ENCODE measurements at places on chromosomes 2 and 18. TPM values are rescaled to one million over a fixed set of nuclear protein-coding genes. Genes with fewer than 3 reads are reported as not detected.

DNA sequence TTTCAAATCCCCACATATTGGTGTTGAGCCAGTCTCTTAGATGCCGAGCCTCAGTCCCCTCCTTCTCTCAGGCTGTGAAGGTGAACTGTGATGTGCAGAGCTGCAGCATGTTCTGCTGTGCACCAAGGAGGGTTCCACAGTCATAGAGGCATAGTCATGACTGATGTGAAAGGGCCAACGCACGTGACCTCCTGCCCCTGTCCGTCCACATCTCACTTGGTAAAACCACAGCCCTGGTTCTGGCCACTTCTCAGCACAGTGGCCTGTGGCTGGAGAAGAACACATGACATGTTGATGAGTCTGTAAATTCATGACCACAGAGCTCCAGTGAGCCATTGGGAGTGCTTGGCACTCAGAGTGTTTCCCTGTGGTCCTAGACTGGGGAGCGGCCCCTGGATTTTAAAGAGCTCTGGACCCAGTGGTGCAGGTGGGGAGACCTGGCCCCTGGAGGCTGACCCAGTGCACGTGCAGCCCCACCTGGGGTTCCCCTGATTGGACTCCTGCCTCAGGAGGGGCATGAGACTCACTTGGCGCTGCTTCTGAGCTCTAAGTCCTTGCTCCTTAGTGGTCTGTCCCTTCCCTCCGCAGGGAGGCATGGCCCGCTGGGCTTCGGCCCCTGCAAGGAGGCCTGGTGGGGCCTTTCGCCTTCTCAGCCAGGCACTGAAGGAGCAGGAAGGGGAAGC lies 25.3 kb downstream of the INPP4A start:
- DNase-seq = no peak

GRCh38 chr2:20612925-20613916 lies 37.7 kb downstream of the HS1BP3 start:
- no peak for DNase-seq

DNA sequence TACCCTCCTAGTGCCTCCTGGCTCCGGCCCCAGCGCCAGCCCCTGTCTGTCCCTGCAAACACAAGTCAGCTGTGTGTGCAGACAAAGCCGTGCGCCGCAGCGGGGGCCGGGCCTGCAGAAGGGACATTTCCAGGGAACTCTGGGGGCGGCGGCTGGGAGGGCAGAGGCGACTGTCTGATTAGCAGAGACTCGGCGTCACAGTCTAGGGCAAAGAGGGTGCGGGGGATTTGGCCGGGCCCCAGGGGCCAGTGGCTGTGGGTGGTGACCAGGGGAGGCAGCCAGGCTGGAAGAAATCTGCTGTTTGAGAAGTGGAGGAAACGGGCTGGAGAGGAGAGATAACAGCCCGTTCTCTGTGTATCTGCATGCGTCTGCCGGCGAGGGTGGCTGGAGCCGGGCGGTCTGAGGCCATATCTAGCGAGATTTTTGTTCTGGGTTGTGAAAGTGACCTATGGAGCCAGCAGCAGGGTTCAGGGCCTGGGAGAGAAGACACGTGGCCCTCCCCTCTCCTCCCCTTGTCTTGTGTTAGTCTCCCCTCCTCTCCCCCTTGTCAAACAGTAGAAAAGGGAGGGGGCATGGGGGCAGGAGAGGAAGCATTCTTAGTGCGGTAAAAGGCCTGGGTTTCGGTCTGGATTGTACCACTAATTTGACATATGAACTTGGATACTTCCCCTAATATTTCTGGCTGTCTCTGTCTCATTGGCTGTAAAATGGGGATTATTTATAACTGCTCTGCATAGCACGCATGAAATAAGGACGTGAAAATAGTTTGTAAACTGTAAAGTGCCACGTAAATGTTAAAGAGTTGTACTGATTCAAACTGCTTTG lies 169.4 kb downstream of the SMAD7 start:
- peak; percentile 83 for DNase-seq

DNA sequence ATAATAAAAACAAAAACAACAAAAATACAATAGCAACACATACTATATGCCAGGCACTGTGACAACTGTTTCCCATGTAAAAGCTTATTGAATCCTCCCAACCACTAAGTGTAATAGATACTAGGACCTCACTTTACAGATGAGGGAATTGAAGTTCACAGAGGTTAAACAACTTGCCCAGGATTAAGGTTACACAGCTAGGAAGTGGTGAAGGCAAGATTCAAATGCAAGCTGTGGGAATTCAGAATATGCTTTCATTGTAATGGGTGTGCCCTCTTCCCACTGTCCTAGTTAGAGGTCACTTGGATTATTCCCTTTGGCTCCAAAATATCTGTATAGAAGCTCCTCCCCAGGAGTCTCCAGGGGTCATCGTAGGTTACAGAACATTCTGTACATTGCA lies 231.1 kb downstream of the MREG start:
- no peak for DNase-seq

DNA sequence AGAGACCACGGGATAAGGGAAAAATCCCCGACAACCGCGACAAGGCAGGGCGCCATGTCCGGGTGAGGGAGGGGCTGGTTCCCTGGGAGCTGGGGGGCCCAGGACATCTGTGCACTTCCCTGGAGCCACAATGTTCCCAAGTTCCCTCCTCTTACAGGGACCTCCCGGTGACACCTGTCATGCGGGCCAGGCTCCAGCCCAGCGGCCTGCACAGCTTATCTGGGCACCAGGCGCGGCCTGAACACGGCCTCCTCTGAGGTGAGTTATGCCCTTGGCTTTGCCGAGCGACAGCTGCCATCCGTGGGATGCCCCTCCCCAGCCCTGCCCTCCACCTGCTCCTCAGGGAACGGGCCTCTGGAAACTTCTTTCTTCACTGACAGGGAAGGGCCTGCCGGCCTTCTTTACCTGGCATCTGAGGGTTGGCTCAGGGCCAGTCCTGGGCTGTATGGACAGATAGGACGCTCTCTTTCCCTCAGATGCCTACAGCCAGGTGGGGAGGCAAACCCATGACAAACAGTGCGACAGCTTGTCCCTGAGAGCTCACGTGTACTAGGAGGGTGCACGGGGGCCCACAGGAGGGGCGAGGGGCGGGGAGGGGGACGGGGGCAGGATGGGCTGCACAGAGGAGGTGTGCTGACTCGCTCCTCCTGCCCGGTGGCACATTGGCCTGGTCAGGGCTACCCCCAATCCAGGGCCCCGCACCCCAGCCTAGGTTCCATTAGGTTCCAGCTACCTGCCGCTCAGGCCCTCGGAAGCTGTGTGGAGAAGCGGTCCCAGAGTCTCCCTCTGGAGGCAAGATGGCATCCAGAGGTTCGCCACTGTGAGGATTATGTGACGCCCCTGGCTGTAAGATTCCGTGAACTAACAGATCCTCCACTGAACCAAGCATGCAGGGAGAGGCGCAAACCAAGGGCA lies 34.9 kb upstream of the HPCAL1 start:
- no peak for DNase-seq

CYTIP gene
- total RNA-seq = 45.5 TPM

ACKR3 gene
- total RNA-seq = 31.0 TPM
